MCF 10A (cell line): ENCODE measurements at places on chromosomes 2 and 18. TPM values are rescaled to one million over a fixed set of nuclear protein-coding genes. Genes with fewer than 3 reads are reported as not detected.

The DSEL gene
- total RNA-seq: 14.9 and 19.0 TPM in 2 replicates

The MYL1 gene
- not detected in 2 replicates for total RNA-seq

The ZNF396 gene
- total RNA-seq: 1.2 and 2.0 TPM in 2 replicates

The NOSTRIN gene
- total RNA-seq: 0.44 and 0.51 TPM in 2 replicates

The SLC38A11 gene
- total RNA-seq: not detected in 2 replicates

The LIMS4 gene
- total RNA-seq: 1.5 and 1.7 TPM in 2 replicates

The DHRS9 gene
- total RNA-seq: 0.21 TPM in 1 of 2 replicates, not detected in the other

The STPG4 gene
- total RNA-seq: 0.83 TPM in 1 of 2 replicates, not detected in the other

The LCT gene
- not detected in 2 replicates for total RNA-seq

The DPP4 gene
- total RNA-seq: not detected in 2 replicates

The BMP10 gene
- total RNA-seq: not detected in 2 replicates

The CCDC74B gene
- 0.61 TPM in 1 of 2 replicates, not detected in the other for total RNA-seq

The MORN2 gene
- total RNA-seq: 13.9 and 14.8 TPM in 2 replicates

The KCNG2 gene
- not detected in 2 replicates for total RNA-seq

The ALPI gene
- not detected in 2 replicates for total RNA-seq

The IL36RN gene
- total RNA-seq: not detected in 2 replicates

The GKN1 gene
- not detected in 2 replicates for total RNA-seq

The IL1RL2 gene
- not detected in 2 replicates for total RNA-seq

The NCKAP5 gene
- total RNA-seq: not detected in 2 replicates

The APCDD1 gene
- total RNA-seq: 0.37 and 0.54 TPM in 2 replicates

The LYPD1 gene
- total RNA-seq: not detected in 2 replicates

The CHST9 gene
- not detected in 2 replicates for total RNA-seq

The KCNS3 gene
- 0.84 and 1.7 TPM in 2 replicates for total RNA-seq

The KIAA2012 gene
- not detected in 2 replicates for total RNA-seq

The UGT1A4 gene
- total RNA-seq: 0.12 TPM in 1 of 2 replicates, not detected in the other

The SCN3A gene
- not detected in 2 replicates for total RNA-seq

The SCRN3 gene
- 27.3 and 28.2 TPM in 2 replicates for total RNA-seq

The ADGRF3 gene
- 0.17 TPM in 1 of 2 replicates, not detected in the other for total RNA-seq

The RND3 gene
- total RNA-seq: 158 and 182 TPM in 2 replicates

The COLEC12 gene
- 0.05 TPM in 1 of 2 replicates, not detected in the other for total RNA-seq

The PAIP2B gene
- total RNA-seq: 1.4 and 1.8 TPM in 2 replicates

The IER3IP1 gene
- 14.1 and 14.5 TPM in 2 replicates for total RNA-seq

The SLC23A3 gene
- 1.7 and 2.6 TPM in 2 replicates for total RNA-seq
